ENCODE measurements at places on chromosomes 12 and 14.
A peak's percentile ranks its signal among the peaks of the same experiment; 100 is the strongest.

DNA sequence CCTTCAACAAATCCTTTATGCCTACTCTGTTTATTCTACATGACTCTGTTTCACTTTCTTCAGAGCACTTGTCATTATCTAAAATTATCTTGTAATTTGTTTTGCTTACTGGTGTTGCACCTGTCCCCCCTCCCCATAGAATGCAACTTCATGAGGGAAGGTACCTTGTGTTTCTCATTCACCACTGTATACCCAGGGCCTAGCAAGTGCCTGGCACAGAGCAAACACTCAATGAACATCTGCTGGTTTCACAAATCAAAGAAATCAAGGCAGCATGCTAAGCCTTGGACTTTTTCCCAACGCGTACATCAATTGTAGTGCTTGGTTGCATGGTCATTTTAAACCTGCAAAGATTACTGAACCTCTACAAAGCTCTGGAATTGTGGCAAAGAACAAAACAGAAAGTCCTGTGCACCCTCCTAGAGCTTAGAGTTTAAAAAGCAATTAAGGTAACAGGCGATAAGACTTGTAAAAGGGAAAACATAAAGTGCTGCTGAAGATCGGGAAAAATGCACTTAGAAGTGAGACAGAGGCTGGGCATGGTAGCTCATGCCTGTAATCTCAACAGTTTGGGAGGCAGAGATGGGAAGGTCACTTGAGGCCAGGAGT, 479.1 kb downstream of the MED13L start:
- ATAC-seq: no peak

DNA sequence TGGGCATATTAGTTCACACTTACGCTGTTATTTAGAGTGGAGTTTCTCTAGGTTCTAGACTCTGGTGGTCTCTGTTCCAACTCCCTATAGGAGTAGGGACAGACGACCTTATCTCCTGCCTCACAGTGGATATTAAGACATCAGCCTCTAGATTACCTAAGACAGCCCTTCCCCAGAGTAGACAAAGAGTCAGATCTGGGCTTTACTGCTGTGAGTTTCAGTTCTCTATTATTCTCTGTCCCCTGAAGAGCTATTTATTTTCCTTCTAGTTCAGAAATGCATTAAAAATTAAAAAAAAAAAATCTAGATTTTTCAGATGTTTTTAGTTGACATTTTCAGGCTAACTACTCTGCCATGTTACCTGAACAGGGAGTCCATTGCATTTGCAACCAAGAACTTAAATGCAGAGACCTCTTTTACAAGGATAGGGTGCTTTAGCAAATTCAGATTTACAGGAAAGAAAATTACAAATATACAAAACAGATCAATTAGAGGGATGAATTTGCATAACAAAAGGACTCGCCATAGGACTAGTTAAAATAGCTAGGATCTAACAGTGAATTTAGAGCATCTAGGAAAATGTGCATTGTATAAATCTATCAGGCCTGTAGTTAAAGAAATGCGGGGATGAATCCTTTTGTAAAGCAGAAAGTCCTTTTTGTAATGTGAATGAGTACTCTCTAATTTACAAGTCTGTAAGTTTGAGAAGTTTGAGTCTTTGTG, 381.4 kb downstream of the APAF1 start:
- ATAC-seq: no peak

DNA sequence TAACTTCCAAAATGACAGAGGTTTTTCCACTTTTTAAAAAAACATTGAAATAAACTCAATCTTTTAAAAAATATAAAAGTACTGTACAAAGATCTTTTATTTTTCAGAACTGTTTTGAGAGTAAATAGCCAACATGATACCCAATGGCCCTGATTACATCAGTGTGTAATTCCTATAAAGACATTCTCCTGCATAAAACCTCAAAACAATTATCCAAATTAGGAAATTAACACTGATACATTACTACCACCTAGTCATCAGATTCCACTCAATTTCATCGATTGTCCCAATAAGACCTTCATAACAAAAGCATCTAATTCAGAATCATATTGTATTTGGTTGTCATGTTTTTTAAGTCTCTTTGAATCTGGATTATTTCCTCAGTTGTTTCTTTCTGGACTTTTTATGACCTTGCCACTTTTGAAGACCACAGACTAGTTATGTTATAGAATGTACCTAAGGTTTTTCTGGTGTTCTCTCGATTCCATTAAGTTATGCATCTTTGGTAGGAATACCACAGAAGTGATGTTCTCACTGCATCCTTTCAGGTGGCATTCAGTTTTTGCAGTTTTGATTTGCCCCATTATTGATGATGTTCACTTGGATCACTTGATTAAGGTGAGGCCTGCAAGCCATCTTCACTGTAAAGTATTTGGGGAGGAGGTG, 4.0 kb upstream of the YEATS4 start:
- no peak for ATAC-seq

DNA sequence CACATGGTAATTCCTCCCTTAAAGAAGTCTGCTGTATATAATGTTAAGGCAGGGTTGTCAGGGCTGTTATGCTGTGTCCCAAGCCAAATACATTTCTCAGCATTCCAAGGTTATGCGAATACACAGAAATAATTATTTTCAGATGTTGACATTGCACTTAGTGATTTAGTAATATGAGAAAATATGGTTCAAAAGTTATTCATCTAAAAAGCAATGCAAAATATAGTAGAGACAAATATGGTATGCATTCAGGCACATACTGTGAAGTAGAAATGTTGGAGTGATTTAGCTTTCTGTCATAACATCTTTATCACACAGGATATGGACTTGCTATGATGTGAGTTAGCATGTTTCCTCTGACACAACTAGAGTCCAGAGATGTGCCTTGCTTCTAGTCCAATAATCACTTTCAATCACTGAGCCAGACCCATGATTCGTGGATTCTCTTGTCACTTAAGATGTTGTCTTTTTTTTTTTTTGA, 70.0 kb downstream of the PDE3A start:
- peak; percentile 95 for ATAC-seq

DNA sequence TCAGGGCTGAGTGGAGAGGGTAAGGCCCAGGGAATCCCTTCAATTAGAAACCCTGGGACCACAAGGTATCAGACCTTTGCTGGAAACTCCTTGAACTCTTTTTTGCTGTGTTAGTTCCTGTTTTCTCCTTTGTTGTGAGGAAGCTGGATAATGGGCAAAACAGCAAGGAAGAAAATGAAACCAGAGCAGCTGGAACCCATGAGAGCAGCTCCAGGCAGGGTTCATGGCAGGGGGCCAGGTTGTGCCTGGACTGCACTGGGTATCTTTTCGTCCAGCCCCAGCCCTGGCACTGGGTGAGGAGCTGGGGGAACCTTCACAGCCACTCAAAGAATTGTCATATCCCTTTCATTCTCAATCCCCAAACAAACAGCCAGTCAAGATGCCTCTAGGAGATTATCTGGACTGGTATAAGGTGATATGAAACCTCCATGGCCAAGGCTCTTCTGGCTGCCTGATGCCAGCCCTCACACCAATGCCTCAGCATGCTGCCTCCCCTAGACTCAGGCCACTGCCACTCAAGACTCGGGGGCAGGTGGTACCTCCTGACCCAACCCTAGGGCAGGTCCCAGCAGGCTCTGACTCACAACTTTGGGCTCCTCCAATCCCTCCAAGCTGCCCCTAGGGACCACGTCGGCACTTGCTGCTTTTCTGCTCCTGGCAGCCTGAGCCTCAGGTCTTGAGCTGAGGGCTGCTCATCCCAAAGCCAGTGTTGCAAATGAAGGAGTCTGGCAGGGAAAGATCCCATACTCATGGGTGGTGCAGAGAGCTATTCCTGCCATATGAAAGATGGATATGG, 16.5 kb downstream of the FAM186B start:
- no peak for ATAC-seq

- no peak for ATAC-seq
Measured at GRCh38 chr12:123200414-123200813, 32.5 kb downstream of the MPHOSPH9 start.

- ATAC-seq: no peak
Measured at GRCh38 chr12:9742661-9743060, 9.8 kb upstream of the CLECL1 start.

GRCh38 chr12:84113666-84114065, 798.9 kb downstream of the SLC6A15 start:
- ATAC-seq: no peak

DNA sequence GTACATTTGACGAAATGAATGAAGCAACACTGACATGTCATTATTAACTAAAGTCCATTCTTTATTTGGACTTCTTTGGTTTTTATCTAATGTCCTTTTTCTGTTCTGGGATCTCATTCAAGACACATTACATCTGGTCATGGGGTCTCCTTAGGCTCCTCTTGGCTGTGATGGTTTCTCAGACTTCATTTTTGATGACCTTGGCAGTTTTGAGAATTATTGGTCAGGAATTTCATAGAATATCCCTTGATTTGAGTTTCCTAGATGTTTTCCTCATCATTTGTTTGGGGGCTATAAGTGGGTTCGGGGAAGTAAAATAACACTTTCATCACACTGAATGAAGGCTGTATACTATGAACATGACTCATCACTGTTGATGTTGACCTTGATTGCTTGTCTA, 770.6 kb downstream of the AACS start:
- no peak for ATAC-seq

DNA sequence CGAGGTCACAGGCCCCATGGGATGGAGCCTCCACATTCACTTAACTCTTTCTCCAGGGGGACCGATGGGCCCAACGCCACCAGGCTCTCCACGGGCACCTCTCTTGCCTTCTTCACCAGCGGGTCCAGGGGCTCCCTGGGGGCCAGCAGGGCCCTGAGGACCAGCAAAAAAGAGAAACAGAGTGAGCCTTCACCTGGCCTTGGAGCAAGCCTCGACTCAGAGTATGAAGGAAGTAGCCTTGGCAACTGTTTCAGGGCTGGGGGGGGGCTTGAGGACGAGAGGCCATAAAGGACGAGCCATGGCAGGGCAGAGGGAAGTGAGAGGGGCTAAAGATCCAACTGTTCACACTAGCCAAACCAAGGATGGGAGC, 18.0 kb downstream of the COL2A1 start:
- ATAC-seq: no peak

GRCh38 chr14:31440280-31440679, 17.0 kb downstream of the DTD2 start:
- ATAC-seq: no peak

GRCh38 chr14:99427632-99428300, 52.9 kb downstream of the SETD3 start:
- peak; percentile 82 for ATAC-seq

DNA sequence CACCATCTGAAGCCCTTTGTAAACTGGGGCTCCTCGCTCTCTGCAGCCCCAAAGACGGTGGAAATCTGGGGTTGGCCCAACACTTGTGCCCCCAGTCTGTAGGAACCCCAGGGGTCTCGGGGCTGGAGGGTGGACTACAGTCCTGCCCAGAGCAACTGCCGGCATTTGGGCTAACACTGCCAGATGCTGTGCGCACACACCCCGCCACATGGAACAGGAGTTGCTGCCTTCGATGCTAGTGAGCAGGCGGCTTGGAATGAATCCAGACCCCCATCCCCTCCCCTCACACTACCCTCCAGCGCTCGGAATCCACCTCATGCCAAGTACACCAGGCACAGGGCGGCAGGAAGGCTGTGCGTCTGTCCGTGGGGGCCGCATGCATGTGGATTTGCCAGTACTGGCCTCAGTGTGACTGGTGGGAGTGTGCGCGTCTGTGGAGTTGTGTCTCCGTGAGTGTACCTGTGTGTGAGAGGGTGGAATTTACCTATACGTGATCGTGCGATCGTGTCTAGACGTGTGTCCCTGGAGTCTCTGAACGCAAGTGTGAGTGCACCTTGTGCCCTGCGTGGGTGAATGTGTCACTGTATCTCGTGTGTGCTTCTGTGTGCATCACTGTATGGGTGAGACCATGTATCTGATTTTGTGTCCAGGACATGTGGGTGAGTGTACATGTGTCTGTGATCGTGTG, 5.1 kb downstream of the LHX5 start:
- no peak for ATAC-seq

GRCh38 chr12:70756118-70756517, 118.9 kb upstream of the PTPRB start:
- no peak for ATAC-seq

DNA sequence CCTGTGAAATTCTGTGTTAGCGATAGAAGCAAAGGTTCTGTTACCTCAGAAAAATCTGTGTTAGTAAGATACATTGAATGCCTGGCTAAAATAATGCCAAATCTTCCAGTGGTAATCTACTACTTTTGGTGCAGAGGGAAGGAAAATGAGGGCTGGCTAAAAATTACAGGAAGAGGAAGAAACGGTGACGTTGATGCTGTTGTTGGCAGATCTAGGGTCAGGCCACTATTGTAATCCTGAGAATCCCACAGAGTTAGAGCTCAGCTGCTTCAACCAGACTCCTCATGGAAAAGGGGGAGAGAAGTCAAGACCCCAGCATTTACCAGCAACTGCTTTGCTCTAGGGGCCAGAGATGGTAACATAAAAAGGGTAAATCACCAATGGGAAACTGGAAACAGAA, 145.1 kb downstream of the PPM1H start:
- no peak for ATAC-seq

GRCh38 chr12:108821407-108822397, 35.7 kb downstream of the SSH1 start:
- no peak for ATAC-seq

GRCh38 chr12:95720146-95720545, 70.4 kb downstream of the NTN4 start:
- ATAC-seq: no peak

GRCh38 chr14:104703269-104703668, 13.9 kb downstream of the INF2 start:
- no peak for ATAC-seq

DNA sequence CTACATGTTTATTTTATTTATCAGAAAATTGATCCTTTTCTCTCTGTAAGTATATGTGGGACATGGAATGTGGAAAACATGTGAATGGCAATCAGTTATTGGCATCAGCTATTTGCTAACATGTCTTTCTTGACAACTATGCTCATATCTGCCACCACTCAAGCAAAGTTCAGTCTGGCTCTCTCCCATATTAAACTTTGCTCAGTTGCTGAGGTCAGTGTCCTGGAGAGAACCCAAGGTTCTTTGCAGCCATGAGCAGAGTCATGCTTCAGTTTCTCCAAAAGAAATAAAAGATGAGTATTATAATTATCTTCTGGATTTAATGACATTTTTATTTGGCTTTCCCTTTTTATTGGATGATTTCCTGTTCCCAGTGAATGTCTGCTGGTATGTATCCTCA, 42.6 kb downstream of the A2M start:
- no peak for ATAC-seq

DNA sequence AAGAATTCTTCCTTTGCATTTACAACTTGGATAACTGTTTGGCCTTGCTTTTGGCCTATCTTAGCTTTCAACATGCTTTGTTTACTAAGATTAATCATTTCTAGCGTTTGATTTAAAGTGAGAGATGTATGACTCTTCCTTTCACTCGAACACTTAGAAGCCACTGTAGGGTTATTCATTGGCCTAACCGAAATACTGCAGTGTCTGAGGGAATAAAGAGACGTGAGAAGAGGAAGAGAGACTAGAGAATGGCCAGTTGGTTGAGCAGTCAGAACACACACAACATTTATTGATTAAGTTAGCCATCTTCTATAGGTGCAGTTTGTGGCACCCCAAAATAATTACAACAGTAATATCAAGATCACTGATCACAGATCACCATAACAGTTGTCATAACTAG, 62.3 kb upstream of the CCDC175 start:
- no peak for ATAC-seq
